Lower lobe of right lung (tissue), 2 donors: ENCODE measurements at places on chromosomes 2 and 18. TPM values are rescaled to one million over a fixed set of nuclear protein-coding genes. Genes with fewer than 3 reads are reported as not detected.
A peak's percentile ranks its signal among the peaks of the same experiment; 100 is the strongest.

DNA sequence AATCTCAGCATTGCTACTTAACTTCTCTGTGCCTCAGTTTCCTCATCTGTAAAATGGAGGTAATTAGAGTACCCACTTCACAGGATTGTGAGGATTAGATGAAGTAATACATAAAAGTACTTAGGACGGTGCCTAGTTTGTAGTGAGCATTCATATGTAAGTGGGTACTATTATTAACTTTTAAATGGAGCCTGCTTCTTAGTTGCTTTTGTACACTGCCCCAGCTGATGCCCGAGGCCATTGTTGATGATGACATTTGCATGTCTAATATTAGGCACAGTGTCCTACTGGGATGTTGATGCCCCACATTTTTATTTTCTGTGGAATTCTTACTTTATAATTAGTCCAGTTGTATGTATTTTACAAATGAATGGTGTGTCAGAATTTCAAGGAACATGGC is 79.7 kb upstream of the STON1 start:
- DNase-seq: no peak

- no peak for DNase-seq
These were observed 207.1 kb downstream of the ZNF521 start for GRCh38 chr18:25144820-25145219.

The SLC23A3 gene
- total RNA-seq: 3.4 TPM

The PJVK gene
- total RNA-seq: 3.0 TPM

The LOXHD1 gene
- total RNA-seq: 2.9 TPM

GRCh38 chr2:28895189-28895893 is 874 bp downstream of the WDR43 start:
- no peak for DNase-seq

DNA sequence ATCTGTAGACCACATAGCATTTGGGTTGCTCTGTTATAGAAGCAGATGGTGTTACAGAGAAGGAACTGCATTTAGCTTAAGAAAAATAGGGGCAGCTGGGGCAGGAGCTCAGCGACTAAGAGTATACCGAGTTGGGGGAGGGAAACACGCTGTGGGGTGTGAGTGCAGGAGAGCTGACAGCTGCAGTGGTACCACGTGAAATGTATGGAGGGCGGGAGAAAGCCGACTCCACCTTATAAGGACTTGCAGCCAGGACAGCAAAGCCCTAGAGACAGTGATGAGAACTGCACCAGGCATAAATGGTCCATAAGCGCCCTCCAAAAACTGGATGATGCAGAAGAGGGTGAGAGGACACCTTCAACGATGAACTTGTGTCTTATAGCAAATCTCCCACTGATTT is 237.6 kb downstream of the PRKCE start:
- DNase-seq: peak; percentile 72

The ANTXR1 gene
- 54.3 TPM for total RNA-seq

DNA sequence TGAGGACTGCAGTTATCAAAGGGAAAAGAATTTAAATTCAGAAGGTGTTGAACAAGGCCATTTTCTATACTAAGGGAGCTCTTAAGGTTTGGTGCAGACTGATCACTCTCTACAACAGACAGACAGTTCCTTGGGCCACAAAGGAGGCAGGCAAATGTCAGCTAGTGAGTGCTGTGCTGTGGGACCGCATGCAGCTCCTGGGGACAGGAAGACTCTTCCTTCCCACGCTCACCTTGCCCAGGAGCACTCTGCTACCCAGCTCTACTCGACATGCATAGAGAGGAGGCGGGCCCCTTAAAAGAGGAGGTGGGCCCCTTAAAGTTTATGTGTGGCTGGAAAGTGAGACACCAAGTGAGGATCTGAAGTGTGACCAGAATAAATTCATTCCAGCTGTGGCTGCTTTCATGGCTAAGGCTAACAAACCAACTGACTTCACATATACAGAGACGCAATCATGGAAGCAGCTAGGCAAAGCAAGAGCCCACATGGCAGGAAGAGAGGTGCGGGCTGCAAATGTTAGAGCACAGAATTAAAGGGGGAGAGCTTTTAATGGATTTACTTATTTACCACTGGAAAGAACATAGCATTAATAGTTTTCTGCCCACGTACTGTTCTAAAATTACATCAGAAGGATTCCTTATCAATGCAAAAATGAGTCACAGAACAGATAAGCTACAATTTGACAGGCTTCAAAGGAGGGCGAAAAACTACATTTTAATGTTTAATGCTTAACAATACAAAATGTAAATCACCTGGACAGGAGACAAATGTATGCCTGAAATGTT is 101.4 kb upstream of the RNU4ATAC start:
- DNase-seq: no peak

GRCh38 chr2:174574657-174575056 is 22.9 kb downstream of the WIPF1 start:
- no peak for DNase-seq

The ARHGAP15 gene
- 18.5 TPM for total RNA-seq

DNA sequence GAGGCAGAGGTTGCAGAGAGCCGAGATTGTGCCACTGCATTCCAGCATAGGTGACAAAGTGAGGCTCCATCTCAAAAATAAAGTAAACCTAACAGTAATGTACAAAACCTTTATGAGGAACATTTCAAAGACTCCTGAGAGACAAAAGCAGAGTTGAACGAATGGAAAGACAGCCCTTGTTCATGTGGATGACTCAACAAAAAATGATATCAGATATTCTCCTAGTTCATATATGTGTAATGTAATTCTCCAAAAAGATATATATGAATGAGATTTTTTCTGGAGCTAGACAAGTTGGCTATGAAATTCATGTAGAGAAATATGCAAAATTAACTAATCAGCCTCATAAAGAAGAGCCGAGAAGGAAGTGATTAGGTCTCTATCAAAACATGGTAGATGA is 61.7 kb downstream of the KIAA1328 start:
- no peak for DNase-seq

DNA sequence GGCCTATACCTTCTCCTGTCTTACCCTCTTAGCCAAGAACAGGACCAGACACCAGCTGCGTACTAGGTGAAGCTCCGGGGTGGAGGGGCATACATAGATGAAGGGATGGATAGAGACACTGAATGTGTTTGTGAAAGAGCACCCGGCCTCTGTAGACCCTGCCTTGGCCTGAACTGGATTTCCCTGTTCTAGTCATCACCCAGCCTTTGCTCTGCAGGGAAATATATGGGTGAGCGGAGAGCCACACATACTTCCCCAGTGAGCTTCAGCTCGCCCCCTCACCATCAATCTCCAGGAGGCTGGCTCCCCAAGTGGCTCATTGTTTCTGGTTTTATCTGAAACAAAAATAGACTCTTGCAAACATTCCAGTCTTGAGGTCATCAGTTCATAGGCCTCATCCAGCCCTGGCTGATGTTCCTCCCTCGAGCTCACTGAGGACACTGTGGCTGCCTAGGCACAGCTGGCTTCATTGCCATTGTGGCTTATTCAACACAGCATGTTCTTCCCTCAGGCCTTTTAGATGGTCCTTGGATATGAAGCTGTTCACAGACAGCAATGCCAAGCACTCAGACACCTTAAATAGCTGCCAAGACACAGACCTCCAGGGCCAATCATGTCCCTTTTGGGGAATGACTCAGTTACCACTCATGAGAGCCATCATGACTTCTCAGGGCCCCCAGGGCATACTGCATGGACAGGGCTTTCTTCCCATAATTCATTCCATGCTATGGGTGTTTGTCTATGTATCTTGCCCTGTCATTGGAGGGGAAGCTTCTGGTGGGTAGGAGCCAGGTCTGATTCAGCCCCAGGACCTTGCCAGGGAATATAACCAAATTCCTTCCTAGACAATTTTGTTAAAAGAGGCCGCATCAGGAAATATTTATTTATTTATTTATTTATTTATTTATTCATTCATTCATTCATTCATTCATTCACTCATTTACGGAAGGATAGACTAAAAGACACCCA is 82.4 kb downstream of the TTC32 start:
- no peak for DNase-seq

GRCh38 chr2:239178954-239179353 is 221.9 kb downstream of the HDAC4 start:
- DNase-seq: no peak

GRCh38 chr18:55007602-55008001 is 48.3 kb upstream of the CCDC68 start:
- no peak for DNase-seq

GRCh38 chr18:9333441-9334328 is 888 bp upstream of the TWSG1 start:
- peak; percentile 46 for DNase-seq

DNA sequence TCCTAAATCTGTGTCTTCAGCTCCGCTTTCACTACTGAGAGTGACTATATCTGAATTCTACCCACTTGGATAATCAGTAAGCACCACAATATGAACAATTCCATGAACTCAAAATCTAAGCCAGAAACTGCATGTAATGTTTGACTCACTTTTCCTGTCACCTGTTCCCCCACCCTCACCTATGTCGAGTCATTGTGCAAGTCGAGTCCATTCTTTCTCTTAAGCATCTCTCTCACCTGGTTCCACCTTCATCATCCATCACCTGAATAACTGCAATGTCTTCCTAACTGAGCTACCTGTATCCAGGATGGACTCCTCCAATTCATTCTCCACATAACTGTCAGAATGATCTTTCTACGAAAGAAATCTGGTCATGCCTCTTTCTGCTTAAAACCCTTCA is 58.2 kb downstream of the PPP1R1C start:
- no peak for DNase-seq

DNA sequence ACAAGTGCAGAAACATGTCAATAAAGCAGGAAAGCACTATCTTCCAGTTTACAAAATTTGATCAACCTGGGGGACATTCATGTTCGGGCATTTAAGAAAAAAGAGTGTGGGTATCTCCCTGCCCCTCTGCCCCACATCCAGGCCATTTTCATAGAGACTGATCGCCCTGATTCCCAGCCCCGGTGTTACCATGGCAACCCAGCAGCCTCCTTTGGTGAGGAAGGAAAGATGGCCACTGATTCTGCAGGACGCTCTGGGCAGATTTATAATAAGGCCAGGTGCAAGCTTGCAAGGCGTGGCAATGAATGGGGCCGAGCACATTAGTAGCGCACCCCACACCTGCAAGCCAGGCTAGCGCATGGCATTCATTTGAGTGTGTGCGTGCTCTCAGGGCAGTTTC is 36.7 kb upstream of the ARL4C start:
- no peak for DNase-seq

DNA sequence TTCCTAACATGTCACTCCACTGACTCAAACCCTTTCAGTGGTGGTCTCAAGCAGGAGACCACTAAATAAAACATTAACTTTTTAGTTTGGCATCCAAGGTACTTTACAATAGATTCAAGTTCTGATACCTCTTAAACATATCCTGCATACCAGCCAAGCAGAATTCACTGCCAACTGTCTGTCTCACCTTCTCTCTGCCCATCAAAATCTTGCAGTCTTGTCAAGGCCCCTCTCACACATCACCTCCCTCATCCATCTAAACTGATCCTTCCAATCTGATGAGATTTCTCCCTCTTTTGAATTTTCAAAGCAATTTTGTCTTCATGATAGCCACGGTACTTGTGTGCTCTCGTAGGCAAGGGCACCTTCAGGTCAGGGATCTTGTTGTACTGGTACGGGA is 43.7 kb downstream of the SATB2 start:
- no peak for DNase-seq

The LANCL1 gene
- total RNA-seq: 32.6 TPM

The DNAJC5G gene
- not detected for total RNA-seq

DNA sequence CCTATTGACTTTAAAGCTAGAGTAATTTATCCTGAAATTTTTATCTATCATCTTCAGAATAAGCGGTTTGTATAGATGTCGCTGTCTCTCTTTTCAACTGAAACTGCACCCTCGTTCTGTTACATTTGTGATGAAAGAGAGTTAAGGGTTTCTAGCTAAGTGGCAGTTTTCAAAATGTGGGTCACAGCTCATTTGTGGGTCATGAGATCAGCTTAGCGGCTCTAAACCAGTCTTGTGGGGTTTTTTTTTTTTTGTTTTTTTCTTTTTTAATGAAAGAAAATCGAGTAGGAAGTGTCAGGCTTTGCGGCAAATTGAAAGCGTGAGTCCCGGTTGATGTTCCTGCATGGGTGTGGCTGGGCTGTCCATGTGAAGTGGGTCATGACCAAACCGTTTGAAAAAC is 31.2 kb downstream of the SALL3 start:
- no peak for DNase-seq

- no peak for DNase-seq
These were observed 96.9 kb upstream of the NABP1 start for GRCh38 chr2:191581003-191581402.

DNA sequence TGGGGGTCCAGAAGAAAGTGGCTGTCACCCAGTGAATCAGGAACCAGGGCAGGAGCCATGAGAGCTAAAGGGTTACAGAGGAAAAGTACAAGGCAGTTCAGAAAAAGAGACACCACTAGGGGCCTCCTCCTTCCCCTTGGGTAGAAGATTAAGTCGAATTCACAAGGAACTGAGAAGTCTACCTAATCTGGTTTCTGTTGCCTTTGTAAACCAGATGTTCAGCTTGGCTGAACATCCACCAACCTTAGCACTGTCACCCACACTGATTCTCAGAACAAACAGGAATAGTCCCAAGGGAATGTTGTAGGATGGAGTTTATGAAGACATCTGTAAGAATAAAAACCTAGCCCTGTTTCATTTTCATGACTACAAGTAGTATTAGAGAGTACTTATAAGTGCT is 90.4 kb upstream of the NOSTRIN start:
- no peak for DNase-seq

DNA sequence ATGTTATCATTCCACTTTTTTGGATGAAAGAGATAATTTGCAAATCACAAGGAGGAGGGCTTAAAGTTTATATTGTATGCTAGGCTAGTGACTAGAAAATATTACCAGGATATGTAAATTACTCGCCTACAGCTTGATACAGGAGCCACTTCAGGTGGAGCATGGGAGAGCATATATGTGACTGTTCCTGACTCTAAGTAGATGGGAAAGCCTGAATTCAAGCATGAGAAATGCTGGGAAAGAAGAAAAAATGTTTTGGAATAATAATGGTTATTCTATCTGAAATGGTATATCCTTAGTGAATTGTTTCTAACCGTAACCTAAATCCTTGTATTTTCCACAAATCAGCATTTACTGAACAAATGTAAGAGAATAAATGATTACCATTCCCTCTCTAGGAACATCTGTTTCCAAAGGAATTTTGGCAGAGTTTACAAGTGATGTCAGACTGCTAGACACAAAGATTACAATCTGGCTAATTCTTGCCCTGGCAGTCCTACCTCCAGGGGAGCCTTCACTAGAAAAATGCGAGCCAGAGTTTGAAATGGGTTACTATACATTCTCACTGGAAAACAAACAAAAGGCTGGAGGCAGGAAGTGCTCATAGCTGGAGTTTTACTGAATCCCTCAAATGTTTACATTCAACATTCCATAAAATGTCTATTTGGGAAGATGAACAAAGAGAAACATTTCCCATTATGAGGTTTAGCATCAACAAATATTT is 129.4 kb upstream of the MAPRE2 start:
- DNase-seq: no peak

GRCh38 chr2:85890522-85891176 is 1.9 kb upstream of the ST3GAL5 start:
- DNase-seq: no peak
